HFF-Myc (cell line): ENCODE measurements at places on chromosomes 2 and 18.

- DNase-seq: no peak
These were observed 33.7 kb downstream of the RBFA start for GRCh38 chr18:80067897-80068296.

- DNase-seq: no peak
These were observed 4.9 kb downstream of the DAW1 start for GRCh38 chr2:227876300-227876801.

DNA sequence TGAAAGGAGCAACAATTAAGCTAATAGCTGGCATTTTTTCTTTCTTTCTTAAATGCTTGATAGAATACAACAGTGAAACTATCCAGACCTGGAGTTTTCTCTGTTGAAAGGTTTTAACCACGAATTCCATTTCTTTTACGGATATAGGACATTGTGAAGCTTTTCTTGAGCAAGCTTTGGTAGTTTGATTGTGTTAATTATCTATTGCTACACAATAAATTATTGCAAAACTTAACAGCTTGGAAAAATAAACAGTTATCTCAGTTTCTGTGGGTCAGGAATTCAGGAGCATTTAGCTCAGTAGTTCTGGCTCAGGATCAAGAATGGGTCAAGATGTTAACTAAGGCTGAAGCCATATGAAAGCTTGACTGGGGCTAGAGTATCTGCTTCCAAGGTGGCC is 11.7 kb downstream of the PHOSPHO2 start:
- DNase-seq: no peak

DNA sequence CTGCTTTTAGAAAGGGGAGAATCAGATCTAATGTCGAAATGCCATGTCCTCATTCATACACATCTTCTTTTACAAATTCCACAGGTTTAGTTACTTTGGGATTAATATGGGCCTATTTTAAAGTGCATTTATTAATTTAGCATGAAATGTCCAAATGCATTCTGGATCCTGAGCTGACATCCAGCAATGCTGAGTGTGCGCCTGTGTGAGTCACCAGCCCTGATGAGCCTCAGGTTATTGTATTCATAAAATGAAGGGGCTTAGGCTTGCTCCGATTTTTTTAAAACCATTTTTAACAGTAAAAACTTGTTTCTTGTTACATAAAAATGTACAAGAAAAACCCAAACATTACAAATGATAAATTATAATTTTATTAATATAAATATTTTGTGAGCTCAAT is 94.1 kb downstream of the SH3YL1 start:
- no peak for DNase-seq

DNA sequence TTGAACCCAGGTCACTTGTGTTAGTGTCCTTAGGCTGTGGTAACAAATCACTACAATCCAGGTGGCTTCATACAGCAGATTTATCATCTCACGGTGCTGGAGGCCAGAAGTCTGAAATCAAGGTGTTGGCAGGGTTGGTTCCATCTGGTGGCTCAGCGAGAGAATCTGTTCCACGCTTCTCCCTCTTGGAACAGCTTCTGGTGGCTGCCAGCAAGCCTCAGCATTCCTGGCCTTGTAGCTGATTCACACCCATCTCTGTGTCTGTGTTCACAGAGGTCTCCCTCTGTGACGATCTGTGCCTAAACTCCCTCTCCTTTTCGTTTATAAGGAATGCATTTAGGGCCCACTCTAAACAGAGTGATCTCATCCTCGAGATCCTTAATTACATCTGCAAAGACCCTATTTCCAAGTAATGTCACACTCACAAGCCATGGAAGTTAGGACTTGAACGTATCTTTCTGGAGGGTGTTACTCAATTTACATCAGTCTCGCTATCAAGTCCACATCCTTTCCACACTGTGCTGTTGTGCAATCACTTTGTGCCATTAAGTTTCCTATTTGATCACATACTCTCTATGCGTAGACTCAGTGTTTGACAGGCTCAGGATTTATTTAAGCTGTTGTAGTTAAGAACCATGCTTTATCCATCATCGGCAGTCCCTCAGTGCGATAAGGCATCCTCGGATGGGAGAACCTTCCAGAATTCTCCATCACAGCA is 164.4 kb downstream of the SOCS6 start:
- DNase-seq: no peak

DNA sequence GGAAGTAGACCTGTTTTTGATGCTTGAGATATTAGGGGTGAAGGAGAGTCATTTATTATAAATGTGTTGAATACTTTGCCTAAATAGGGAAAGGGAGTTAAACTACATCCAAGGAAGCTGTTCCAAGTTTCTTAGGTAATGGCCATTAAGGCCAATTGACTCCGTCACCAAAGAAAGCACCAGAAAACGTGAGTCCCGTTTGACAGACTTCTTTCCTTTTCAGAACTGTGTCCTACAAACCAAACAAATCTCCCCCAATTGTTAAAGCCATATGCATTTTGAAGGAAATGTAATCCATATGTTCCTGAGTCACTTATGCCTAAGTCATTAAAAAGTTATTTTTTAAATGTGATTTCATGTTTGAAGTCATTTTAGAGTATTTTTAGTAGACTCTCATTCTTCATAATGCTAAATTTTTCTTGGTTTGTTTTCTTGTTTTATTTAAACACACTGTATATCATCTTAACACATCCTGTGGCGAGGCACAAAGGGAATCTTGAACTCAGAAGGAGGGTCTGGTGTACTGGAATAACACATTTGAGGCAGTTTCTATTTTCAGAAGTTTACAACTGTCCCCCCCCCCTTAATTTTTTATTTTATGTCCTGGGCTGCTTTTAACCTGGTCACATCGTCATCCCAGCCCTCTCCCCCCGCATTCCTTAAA is 133.7 kb downstream of the RHBDD1 start:
- peak; percentile 82 for DNase-seq

DNA sequence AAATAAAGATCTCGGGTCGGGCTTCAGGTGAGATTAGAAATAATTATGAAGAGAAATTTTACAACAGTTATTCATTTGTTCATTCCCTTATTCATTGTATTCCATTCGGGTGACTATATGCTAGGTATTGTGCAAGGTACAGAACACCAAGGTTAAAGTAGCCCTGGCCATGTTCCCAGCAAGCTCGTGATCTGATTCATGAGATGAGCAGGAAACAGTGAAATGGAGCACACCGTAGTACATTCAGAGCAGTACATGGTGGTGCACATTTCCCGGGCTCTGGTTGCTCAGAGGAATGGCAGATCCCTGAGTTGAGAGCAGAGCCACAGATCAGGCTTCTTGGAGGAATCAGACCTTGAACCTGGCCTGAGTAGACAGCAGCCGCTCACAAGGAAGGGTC is 87.7 kb downstream of the PRKRA start:
- no peak for DNase-seq

DNA sequence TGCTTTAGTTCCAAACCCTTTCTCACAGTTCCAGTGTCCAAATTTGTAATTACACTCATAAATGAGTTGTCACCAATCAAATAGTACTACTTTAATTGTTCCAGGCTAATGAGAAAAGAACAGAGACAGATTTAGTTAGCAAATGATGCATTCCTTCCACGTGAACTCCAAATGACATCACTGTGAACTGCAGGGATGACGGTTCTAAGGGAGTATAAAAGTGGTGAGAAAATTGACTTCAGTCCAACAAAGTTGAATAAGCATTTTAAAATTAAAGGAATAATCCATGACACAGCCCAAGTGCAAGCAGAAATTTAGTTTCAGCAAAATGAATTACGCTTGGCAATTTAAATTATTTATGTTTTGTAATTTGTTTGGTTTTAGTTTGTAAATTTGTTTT is 102.0 kb upstream of the LRATD1 start:
- no peak for DNase-seq

- no peak for DNase-seq
These were observed 3.2 kb downstream of the BOD1L2 start for GRCh38 chr18:57150081-57150480.

DNA sequence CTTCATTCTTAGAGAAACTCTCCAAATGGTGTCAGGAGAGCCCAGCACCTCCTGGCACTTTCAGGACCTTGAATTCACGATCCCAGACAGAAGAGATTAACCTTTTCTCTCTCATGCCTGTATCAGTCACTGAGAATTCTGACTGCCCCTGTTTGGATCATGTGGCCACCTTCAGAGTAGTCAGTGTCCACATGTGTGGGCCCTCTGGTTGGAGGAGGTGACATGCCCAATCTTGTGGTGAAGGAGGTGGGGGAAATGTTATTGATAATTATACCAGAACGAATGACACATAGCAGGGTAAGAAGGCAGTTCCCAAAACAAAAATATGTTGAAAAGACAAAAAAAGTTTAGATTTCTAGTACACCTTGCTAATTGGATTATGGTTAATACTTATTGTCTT is 31.7 kb downstream of the UBXN4 start:
- no peak for DNase-seq

GRCh38 chr18:6741232-6741663 is 11.7 kb downstream of the ARHGAP28 start:
- DNase-seq: peak; percentile 98

DNA sequence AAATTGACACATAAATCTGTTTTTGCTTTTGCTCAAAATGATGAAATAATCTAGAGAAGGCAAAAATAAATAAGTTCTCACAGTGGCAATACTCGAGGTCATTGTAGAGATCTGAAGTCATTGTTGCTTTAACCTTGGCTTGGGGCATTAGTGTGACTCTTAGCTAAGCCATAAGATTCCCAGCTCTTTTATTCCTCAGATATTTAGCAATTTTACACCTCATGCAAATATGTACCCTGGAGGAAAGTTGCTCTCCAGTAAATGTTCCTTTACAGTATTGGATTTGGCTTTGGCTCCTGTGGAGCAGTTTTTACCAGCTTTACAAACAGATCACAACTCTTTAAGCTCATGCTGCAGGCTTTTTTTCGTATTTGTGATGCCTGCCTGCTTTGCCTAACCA is 134.2 kb upstream of the NABP1 start:
- DNase-seq: no peak

GRCh38 chr2:100603948-100604633 is 41.3 kb downstream of the PDCL3 start:
- DNase-seq: no peak

GRCh38 chr2:217903859-217904613 is 98.8 kb downstream of the TNS1 start:
- DNase-seq: no peak

DNA sequence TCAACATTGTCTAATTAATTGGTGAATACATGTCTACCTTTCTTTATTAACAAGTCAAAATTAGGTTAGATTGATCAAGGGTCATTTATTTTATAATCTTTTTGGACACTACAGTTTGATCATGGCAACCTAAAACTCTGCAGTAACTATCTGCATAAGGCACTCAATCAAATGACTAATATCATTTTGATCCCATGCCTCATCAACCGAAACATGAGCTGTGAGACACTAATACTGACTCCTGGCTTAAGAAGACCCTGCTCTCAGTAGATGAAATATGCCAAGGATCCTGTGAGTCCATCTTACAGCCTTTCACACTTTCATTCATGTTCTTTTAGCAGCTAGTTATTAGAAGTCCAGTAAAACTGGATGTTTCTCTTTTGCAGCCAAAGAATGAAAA is 169.4 kb upstream of the CAVIN2 start:
- DNase-seq: no peak

GRCh38 chr2:17873021-17873420 is 5.4 kb upstream of the KCNS3 start:
- DNase-seq: no peak

DNA sequence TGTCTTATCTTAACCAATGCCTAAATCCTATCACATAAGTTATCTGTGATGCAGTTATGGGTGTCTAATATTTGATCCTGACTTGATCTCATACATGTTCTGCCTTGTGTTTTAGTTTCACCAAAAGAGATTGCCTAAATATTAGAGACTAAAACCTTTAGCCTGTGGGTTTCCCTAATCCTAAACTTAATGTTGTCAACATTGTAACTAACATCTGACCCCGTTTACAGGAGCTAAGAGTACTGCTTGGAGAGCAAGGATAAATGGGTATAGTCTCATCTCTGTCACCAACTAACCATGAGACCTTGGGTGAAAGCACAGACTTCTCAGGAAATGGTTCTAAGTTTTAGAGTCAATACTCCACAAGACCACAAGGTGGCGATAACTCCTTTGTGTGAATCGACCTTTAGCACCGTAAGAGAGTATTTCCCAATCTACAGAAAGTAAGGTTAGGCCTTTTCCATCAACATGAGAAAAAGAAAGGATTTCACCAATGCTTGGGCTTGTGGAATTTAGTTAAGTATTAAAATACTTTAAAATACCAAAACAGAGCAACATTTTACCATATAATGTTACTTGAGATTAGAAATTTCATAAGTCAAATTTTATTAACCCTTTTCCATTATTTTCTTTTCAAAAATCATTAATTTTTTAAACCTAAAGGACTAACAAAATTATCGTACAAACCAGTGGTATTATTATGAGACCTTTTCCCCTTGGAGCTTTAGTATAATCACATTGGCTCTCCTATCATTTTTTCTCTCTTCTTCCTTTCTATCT is 60.5 kb downstream of the G6PC2 start:
- DNase-seq: peak; percentile 61

DNA sequence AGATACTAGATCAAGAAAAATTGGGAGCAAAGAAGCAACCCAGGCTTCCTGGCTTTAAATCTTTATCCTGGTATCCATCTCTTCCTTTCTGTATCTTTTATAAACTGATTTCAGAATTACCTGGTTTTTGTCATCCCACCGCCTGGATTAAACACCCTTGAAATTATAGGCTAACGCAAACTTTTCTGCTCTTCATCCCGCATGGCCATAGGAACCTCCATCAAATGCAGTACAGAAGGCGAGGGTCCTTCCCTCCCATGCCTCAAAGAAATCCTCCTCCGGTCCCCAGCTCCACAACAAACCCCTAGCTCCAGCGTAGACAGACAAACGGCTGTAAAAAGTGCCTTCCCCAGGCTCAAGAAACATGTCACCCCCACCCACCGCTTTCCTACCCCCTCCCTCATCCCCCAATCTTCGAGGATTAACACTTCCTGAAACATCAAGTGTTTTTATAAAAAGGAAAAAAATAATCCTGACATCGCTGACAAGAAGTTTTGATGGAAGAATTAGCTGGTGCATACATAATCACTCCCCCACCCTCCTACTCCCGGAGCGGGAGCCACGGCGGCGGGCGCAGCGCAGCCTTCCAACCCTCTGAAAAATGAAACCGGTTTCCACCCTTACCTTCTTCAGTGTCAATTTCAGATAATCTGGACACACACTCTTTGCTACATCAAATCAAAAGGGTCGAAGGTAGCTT is 7.6 kb downstream of the DLX1 start:
- DNase-seq: no peak

GRCh38 chr18:13246121-13246520 is 27.6 kb downstream of the LDLRAD4 start:
- no peak for DNase-seq

DNA sequence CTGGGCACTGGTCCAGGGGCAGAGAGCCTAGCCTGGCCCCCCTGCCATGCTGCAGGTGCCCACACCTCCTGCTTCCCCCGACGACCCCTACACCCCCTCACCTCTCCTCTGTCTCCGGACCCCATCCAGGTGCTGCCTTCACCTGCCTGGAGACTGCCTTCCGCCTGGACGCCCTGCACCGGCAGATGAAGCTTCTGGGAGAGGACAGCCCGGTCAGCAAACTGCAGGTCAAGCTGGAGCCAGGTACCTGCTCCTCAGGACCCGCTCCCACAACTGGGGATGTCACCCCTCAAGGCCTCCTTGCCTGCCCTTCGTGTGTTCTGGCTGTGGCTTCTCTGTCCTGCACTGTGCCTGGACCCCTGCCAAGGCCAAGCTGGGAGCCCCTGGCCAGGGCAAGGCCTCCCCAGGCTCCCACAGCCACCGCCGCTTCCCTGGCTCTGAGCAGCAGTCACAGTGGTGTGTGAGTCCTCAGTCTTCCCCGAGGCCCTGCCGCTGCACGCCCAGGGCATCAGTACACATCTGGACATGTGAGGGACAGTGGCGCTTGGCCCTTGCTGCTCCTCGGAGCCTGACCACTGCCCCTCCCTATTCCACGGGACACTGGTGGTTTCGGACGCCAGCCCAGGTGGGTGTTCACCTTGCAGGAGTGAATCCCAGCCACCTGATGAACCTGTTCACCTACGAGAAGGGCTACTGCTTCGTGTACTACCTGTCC is 6.3 kb downstream of the RNPEPL1 start:
- no peak for DNase-seq
